ENCODE measurements at places on chromosomes 4 and X.
A peak's percentile ranks its signal among the peaks of the same experiment; 100 is the strongest.

DNA sequence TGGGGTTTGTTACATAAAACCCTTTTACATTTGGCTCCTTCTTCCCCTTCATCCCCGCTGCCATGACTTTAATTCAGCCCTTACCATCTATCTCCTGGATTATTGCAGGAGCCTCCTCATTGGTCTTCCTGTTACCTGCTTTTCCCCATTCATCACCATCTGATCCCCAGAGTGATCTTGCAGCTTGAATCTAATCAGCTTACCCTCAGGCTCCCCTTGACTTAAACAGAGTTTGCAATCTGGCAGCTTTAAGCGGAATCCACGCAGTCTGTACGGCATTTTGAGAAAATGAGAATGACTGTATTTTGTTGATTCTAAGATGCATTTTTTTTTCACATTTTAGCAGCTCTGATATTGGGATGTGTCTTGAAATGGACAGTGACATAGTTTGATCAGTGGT is 14.9 kb upstream of the PPEF1 start:
- DNase-seq: no peak

DNA sequence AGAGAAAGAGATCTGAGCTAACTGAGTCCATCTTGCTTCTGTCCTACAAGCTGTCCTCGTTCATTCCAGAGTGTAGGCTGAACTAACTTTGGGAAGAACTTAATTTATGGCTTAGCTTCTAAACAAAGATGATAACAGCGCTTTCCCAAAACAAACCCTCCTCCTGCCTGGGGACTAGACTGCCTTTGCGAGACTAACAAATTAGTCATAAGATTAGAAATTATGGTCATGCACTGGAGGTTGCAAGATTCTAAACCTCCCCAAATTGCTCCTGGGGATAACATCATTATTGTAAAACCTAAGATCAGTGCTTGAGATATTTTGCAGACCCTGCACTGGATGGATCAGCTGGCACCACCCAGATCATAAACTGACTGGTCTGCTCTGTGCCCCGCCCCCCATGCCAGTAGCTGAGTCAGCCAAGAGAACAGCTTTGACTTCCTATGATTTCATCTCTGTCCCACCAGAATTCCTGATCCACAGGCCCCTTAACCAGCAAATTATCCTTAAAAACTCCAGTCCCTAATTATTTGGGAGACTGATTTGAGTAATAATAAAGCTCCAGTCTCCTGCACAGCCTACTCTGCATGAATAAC is 883.3 kb downstream of the TRIML1 start:
- DNase-seq: no peak

DNA sequence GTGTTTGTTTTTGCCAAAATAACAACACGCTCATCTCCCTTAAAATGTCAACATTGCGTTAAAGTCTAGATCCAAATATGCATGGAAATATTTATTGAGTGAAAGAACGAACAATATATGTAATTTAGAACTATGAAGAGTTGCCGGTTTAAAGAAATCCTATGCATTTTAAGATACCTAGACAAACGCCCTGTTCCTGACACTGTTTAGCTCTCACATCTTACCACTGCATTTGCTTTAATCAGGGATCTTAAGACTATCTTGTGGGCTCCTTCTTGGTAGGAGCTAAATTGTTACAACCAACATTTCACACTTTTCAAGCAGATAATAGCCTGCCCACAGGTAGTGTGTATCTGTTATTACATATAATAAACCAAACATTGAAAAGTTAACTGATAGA is 96.6 kb upstream of the RPS6KA3 start:
- DNase-seq: no peak

- DNase-seq: no peak
Measured at GRCh38 chr4:68399306-68399705, 48.0 kb upstream of the TMPRSS11E start.

DNA sequence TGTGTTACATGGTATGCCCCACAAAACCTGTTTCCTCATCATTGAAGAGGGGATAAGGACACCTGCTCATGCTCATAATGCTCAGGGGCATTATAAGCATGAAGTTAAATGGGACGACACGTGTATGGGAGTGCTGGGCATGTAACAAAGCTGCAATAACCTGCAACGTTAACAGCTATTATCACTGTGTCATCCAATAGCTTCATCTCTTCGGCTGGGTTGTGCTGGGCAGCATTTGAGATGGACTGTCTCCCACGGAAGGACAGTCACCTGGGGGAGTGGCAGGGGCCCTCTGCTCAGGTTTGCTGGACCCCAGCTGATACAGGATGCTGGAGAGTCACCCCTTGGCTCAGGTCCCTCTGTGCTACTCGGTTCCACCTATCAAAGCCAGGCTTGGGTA is 94.5 kb downstream of the NSUN7 start:
- no peak for DNase-seq

GRCh38 chr4:166088576-166088975 is 215.5 kb downstream of the TLL1 start:
- DNase-seq: no peak

DNA sequence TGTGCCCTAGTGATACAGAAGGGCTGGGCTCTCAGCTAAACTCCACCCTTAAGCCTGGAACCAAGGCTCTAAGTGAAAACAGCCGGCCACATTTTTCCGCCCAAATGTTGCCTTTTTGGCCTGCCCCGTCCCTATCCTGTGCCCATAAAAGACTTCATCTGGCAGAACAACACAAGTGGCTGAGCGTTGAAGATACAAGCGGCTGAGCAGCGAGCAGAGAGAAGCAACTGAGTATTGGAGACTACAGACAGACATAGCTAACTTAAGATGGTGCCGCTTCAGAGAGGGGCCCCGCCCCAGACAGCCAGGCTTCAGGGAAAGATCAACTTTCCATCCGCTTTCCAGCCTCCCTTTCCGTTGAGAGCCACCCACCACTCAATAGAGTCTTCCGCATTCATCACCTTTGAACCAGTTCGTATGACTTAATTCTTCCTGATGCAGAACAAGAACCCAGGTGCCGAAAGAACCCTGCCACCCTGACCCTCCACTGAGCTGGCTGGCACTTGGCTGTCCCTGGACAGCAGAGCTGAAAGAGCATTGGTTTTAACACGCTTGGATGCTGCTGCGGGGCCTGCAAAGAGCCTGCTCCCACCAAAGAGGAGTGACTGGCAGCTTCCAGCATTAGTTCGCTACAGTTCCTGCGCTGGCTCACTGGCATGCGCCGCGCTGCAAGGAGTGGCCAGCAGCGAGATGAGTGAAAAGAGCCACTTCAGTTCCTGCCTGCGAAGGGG is 853.2 kb upstream of the INTU start:
- DNase-seq: no peak

DNA sequence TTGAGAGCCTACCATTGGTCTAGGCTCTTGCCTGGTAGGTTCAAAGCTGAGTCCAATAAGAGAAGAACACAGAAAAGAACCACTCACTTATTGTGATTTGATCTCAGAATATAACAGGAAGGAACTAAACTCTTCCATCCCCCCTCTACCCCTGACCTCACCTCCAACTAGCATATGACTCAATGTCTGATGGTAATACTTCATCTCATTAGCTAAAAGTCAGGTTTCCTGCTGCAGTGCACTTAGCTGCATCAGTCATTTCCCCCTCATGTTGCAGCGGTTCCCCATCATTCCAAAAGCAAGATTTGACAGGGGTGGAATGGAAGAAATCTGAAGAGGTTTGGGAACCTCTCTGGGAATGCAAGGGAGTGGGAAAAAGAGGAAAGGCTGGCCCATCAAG is 289.5 kb downstream of the SMARCA1 start:
- no peak for DNase-seq

- DNase-seq: no peak
Measured at GRCh38 chr4:133759428-133759827, 442.2 kb downstream of the PABPC4L start.

DNA sequence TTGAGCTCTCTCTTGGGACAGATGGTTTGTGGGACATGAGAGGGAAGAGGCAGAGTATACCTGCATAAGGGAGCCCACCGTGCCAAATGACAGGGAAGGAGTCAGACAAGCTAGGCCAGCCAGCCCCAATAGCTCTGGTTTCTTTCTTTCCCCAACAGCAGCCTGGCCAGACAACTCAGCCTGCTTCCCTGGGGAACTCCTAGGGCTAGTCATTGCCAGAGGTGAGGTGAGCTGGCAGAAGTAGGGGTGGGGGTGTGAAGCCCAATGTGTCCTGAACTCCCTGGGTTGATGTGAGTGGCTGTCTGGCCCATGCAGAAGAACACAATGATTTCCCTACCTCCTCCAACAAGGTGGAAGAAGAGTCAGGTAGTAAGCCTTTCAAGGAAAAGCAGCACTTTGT is 135.5 kb downstream of the AMMECR1 start:
- DNase-seq: no peak

DNA sequence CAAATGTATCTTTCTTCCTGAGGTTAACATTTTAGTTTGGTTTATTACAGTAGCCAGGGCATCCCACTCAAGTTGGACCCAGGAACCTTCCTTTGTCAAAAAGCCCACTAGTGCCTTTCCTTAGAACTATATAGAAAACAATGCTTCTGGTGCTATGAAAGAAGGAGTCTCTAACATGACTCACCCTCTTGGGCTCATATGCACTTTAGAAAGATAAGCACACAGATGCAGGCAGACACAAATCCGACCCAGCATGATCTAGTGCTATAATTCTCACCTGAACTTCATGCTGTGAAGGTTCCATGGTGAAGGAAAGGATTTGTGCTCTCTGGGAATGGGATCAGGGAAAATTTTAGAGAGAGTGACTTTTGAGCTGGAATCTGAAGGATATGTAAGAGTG is 289.4 kb downstream of the ANKRD50 start:
- DNase-seq: no peak

DNA sequence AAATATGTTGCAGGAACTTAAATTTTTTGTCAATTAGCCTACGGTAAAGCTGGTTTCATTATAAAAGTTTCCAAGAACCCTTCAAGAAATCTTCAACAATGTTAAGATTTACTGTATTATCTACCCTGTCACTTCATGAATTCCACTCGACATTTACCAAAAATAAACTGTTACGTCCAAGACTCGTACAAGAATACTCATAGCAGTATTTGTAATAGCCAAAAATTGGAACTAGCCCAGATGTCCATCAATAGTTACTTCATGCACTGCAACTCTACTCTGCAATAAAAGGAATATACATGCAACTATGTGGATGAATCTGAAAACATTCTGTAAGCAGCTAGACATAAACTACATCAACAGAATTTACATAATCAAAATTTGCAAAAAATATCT is 13.4 kb downstream of the RBMX start:
- DNase-seq: no peak

DNA sequence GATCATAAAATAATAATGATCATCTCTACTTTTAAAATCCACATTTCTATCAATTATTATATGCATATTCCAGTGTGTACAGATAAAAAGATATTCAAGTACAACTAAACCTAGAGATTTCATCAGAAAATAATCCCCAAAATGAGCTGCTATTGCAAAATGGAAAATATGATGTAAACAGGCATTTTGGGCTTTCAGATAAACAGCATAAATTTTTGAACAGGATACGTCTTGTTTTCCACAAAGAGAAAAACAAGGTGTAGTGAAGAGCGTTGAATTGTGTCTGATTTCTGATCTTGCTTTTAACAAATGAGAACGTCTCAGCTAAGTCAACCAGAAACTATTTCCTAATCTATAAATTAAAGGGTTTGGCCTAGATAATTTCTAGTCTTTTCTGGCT is 349.6 kb upstream of the FTHL17 start:
- no peak for DNase-seq

GRCh38 chr4:101807351-101807750 is 16.8 kb downstream of the BANK1 start:
- no peak for DNase-seq

DNA sequence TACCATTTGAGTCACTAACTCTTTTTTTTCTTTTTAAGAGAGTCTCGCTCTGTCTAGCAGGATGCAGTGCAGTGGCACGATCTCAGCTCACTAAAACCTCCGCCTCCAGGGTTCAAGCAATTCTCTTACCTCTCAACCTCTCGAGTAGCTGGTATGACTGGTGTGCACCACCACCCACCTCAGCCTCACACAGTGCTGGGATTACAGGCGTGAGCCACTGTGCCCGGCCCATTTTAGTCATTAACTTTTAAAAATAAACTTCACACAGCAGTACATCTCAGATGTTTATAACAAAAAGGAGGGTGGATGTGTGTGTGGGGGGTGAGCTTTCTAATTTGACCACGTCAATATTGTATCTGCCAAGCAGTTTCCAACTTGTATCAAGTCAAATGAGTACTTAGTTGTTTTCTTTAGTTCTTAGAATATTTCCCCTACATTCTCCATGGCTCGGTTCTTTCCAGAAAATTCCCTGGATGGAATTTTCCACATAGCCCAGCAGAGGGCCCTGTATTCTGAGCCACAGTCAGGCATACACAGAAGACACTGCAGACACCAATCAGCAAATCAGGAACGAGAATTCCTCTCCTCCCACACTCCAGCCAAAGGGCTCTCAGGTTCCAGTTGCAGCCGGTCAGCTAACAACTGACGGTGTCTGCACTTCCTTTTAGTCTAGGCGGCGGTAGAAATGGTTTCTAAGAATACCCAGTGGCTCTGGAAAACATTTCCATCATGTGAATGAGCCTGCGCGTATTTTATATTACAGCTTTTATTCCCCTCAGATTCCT is 20.1 kb upstream of the ARAF start:
- peak; percentile 92 for DNase-seq

- no peak for DNase-seq
Measured at GRCh38 chrX:134544513-134545151, 84.7 kb downstream of the HPRT1 start.

GRCh38 chrX:18101087-18101486 is 119.6 kb downstream of the BEND2 start:
- no peak for DNase-seq

DNA sequence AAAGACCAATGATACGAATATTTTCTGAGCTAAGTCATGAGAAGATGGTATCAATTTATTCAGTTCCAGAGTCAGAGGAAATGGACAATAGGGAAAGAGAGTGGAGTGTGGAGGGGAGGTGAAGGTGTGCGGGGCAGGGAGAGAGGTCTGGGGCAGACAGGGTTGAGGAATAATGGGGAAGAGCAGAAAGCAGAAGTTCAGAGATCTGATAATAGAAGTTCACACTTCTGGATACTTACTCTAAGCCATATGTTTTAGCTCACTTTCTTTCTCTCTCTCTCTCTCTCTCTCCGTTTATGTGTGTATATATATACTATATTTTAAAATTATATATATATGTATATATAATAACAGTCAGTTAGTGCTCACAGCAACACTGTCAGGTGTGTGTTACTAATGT is 40.4 kb downstream of the FOXR2 start:
- no peak for DNase-seq

DNA sequence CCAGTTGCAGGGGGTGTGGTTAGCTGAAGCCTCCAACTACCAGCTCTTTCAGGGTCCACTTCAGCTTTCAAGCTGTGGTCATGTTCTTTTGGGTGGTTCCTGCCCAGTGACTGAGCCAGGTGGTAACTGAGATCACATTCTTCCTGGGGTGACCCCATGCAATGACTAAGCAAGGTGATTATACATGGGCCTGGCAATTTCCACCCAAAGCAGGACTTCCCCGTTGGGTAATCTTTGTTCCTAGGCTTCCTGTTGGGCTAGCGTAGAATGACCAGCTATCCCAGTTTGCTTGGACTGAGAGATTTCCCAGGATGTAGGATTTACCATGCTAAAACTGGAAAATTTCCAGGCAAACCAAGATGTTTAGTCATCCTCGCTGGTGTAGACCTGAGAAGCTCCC is 18.4 kb upstream of the MAGEB17 start:
- DNase-seq: no peak
